HS-5 (cell line): ENCODE measurements at places on chromosomes 6 and 20.

- DNase-seq, result no peak
Measured at GRCh38 chr20:18986146-18986830, 172.7 kb downstream of the SCP2D1 start.

- DNase-seq, result no peak
Measured at GRCh38 chr6:2491137-2491536, 245.7 kb upstream of the GMDS start.

DNA sequence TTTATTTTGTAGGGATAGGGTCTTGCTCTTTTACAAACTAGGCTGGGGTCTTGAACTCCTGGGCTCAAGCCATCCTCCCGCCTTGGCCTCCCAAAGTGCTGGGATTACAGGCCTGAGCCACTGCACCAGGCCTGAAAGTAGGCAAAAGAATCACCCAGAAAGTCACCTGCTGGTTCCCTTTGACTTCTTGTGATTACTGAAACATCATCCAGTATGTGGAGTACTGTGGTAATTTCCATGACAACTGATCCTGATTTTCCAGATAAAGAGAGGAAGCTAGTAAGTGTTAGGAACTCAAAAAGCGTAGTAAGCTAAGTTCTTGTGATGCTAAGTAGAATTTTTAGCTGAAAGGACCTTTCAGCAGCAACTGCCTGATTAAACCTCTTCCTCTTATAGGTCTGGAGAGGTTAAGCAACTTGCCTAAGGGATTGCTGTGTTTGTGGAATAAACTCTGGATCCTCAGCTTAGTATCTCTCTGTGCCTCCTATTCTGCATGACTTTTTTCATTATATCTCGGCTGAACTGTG, 16.8 kb downstream of the RALY start:
- no peak for DNase-seq

DNA sequence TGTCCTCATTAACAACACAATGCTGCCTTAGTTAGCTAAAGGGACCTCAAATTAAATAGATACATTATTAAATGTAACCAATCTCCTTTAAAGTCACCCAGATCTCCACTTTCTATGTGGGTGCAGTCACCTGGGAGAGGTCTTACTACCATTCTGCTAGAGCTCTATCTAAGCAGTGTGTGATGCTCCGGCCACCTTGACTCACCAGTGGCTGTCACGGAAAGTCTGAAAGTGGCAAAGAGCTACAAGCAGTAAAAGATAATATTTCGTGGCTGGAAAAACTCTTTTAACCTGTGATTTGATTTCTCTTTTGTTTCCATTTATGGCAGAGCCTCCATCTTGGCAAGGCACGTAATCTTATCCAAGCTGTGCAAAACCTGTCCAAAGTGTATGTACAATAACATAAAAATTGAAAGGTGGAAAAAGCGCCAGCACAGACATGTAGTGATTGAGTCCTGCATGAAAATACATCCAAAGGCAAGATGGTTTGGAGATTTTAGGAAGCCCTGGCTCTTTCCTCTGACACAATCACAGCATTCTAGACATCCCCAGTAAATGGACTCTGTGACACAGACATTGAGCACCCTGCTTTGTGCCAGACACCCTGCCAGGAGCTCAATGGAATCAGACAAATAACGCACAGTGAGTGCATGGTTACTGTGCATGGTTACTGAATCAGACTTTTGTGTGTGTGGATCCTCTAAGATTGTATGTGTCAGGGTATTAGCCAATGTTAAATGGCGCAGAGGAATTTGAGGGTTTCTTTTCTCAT, 116.6 kb downstream of the ADAT2 start:
- no peak for DNase-seq

GRCh38 chr20:36573103-36573797, at the start of gene TGIF2:
TGIF2 (plus strand) TSS chr20:36573597; CDS start chr20:36578775, 5,178 bp downstream.
- peak; percentile 42 for DNase-seq

GRCh38 chr6:76574746-76575145, 502.3 kb upstream of the IMPG1 start:
- DNase-seq, result no peak

- DNase-seq, result no peak
Measured at GRCh38 chr20:51609251-51609650, 66.7 kb upstream of the NFATC2 start.

DNA sequence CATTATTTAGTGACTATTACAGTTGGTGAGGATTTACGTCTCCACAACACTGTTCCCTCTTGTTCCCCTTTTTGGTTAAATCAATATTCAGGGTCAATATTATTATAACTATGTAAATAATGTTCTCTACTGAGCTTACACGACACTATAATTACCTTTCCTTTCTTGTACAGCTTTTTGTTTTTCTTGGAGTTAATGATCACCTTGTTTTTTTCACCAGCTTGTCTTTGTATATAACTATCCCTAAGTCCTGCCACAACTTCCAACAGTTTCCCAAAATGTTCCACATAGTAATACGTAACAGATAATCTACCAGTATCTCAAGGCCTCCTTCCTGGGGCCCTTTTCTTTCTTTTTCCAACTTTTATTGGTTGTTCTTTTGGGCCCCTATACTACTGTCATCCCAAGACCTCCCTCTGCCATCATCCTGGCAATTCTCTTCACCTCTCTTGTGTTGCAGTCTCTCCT, 142.0 kb upstream of the SOX4 start:
- no peak for DNase-seq

DNA sequence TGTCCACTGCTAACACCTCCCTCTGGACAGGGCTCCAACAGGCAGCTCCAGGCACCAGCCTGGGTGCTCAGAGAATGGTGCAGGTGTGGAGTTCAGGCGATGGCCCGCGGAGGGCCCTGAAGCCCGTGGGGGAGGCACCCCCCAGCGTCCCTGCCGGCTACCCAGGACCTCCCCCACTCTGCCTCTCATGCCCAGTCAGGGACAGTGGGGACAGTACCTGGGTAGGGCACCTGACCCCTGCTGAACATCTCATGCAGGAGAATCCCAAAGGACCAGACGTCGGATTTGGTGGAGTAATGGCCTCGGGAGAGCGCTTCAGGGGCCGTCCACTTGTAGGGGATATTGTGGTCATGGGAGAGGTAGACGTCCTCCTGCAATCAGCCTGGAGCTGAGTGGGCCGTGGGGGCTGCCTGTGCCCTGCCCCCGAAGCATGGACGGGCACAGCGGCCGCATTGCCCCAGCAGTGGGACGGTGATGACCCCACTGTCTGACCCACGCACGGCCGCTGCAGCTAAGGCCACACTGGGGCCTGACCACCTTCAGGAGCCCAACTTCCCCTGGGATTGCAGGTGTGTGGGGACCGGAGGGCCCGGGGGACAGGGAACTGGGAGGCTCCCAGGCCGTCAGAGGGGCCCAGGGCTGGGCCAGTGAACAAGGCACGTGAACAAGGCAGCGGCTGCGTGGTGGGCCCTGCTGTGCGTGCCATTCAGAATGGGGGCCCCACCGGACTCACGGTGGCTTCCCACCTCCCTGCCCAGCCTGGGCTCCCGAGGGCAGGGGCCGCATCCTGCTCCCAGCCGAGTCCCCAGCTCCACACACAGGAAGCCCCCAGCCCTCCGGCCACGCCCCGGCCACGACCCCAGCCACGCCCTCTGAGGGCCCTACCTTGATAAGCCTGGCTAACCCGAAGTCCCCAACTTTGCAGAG, 7.1 kb downstream of the PTK6 start:
- DNase-seq, result no peak

- peak; percentile 51 for DNase-seq
Measured at GRCh38 chr6:129312880-129313279, 397.1 kb downstream of the ARHGAP18 start.

DNA sequence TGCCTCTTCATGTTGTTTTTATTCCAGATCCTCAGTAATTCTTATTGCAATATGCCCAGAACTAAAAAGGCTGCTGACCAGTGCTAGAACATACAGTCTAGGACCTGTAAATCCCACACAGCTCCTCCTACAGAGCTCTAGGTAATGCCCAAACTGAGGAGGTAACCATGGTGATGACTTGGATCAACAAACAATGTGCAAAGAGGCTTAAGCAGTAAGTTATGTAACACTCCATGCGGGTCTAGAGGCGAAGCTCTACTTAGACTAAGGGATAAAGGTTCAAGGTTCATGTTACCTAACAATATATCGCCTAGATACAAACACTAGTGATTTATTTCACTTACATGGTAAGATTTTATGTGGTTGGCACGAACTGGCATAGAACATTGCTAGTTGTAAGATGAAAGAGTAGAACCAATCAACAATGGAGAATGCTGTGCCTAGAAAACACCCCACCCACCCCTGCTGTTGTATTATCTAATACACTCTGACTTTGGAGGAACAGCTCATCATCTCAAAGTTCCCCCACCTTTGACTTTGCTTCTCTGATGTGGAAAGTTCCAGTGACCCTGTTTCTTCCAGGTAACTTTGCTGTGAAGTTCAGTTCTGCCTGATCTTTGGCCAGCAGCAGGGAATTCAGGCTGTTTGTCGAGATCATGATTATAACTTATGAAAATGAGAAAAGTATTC, 242.4 kb downstream of the ALDH8A1 start:
- no peak for DNase-seq

DNA sequence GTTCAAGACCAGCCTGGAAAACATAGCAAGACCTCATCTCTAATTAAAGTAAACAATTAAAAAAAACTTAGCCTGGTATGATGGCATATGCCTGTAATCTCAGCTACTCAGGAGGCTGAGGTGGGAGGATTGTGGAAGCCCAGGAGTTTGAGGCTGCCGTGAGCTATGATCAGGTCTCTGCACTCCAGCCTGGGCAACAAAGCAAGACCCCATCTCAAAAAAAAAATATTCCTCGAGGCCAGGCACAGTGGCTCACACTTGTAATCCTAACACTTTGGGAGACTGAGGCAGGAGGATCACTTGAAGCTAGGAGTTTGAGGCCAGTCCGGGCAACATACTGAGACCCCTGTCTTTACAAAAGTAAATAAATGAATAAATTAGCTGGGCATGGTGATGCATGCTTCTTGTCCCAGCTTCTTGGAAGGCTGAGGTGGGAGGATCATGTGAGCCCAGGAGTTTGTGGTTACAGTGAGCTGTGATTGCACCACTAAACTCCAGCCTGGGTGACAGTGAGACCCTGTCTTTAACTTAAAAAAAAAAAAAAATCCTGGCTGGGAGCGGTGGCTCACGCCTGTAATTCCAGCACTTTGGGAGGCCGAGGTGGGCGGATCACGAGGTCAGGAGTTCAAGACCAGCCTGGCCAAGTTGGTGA, 9.3 kb upstream of the C2 start:
- DNase-seq, result no peak

DNA sequence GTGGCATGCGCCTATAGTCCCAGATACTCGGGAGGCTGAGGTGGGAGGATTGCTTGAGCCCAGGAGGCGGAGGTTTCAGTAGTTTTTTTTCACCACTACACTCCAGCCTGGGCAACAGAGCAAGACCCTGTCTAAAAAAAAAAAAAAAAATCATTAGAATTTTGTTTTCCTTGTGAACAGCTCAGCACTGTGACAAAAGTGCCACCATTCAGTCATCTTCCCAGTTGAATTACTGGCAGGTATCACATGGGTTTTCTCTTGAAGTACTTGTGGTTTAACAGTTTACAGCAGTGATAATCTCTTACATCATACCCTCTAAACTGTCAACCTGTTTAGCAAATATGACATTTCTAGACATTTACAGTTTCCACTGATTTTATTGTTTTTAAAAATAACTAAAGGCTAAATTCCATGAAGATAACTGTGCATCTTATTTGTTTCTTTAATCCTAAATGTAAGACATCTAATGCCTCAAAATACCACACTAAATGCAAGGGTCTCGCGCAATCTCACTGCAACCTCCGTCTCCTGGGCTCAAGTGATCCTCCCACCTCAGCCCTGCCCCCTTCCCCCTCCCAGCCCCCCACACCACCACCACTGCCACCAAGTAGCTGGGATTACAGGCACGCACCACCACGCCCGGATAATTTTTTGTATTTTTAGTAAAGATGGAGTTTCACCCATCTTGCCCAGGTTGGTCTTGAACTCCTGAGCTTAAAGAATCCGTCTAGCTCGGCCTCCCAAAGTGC, 7.0 kb downstream of the TRPC4AP start:
- no peak for DNase-seq

DNA sequence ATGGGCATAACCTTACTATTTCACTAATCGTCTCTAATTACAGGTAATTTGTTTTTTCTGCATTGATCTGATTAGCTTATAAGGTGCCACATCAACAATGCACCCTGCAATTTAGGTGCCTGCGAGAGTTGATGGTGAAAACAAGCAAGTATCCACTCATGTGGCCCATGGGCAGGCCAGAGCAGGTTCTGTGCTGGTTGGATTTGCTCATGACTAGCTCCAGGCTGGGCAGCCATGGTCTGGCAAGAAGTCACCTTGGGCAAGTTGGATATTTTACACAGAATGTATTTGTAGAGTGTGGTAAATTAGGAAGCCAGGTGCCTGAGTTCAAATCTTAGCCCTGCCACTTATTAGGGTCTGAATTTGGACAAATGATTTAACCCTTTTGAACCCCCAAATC, 25.3 kb downstream of the RAB44 start:
- no peak for DNase-seq

DNA sequence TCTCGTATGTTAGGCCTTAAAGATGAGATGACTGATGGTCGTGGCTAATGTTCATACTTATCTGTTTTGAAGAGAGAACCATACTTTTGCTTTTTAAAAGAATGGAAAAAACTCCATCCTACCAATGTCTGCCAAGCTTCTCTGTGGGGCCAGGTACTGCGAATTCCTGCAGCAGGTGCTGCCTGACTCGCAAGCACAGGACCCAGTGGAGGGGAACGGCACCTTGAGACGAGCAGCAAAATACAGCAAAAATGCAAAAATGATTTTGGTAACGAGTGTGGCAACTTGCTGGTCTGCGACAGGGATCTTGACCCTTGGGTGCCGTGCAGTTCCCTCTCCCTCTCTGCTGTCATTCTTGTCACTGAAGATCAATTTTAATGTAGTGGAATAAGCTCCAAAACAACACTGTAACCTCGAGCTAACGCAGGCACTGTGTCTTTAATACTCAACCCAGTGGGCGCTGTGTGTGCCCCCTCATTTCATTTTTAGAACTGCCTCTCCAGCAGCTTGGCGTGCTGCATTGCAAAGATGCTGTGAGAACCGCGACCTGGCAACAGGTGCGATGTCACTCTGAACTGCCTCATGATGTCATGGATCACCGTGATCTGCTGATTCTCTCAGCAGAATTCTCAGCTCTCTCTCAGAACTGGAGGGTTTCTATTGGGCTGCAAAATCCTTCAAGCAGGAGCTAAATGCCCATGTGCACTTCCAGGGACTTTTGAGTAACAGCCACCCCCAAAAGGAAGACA, 51.6 kb downstream of the RAMACL start:
- no peak for DNase-seq

DNA sequence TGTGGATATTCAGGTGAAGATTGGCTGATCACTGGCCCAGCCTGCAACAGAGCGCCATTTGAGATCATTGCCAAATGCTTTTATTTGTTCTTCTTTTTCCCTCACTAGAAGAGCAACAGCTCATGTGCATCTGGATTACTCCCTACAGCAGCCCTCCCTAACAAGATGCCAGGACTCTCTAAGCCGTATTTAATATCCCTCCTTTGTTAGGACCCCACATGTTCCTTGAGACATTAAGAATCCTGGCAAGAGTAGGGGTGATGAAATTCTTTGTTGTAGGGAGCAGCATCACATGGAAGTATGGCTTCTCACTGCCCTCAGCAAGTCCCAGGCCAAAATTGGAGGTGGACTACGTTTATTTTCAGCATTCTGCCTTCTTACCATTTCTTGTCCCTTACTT, 167.8 kb downstream of the PAX1 start:
- no peak for DNase-seq
